Esophagus squamous epithelium (tissue), 5 donors: ENCODE measurements at places on chromosomes 7 and 10.

DNA sequence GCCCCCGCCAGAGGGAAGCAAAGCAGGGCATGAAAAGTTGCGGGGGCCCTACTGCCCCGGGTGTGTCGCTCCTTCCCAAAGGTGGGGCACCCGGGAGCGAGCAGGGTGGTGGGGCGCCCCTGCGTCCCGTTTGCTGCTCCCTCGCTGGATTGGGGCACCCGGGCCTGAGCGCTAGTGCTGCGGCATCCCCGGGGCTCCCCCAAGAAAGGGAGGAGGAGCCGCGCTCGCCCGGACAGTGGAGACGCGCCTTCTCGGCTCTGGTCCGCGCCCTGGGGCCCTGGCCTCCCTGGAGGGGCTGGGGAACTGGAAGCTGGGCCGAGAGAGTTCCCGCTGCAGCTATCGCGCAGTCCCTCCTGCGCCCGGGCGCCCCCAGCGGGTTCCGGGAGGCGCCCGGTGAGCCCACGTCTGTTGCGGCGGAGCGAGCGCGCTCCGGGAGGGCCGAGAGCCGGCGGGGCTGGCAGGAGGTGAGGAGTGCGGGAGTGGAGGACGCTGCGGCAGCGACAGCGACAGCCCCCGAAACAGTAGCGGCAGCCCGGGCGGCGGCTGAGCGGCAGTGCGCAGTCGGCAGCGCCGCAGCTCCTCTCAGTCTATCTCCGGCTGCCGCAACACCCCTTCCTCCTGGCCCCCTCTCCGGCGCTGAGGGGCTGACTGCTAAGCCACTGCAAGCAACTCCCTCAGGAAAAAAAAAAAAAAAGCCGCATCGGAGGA is 504 bp upstream of the BMPER start:
- DNase-seq, result no peak

DNA sequence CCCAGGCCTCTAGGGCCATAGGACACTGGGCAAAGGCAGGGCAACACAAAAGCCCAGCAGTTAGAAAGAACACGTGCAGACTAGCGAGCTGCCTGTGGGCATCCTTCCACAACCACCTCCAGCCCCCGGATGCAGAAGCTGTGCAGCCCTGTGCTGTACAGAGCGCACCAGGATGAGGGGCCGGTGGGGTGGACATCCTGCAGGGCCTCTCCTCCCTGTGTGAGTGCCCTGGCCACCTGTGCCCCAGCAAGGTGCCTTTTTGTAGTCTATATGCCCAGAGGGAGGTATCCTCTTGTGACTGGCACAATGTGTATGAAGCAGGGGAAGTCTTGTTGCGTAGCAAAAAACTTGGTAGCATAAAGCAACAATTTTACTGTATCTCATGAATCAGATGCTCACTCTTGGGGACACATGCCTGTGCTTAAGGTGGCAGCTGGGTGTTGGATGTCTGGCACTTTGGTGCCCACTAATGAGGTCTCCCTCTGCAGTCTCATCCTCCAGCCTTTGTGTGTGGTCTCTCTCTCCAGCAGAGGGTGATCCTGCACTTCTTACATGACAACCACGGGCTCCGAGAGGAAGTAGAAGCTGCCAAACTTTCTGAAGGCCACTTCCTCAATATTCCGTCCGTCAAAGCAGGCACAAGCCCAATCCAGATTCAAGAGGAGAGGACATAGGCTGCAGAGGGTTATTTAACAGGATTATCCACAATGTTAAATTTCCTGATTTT is 8.7 kb downstream of the NCAPG2 start:
- no peak for DNase-seq

DNA sequence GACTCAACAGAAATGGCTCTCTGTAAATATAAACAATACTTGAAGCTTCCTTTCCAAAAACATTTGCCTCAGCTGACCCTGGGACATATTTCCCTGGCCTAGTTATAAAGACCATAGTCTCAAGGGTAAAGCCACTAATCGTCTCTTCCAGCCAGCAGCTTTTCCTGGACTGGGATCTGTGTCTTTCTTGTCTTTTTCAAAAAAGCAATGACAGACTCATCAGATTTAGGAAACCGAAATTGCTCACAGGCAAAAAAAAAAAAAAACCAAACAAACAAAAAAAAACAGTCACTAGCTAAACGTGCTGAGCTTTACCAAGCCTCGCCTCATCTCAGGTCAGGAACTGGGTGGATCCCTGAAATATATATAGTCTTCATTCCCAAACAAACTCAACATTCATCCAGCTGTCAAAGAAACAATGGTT is 23.5 kb downstream of the STN1 start:
- no peak for DNase-seq

- no peak for DNase-seq
These were observed 58.1 kb upstream of the SEC61G start for GRCh38 chr7:54817152-54817551.

- no peak for DNase-seq
These were observed 17.4 kb downstream of the RGS10 start for GRCh38 chr10:119525116-119525515.

DNA sequence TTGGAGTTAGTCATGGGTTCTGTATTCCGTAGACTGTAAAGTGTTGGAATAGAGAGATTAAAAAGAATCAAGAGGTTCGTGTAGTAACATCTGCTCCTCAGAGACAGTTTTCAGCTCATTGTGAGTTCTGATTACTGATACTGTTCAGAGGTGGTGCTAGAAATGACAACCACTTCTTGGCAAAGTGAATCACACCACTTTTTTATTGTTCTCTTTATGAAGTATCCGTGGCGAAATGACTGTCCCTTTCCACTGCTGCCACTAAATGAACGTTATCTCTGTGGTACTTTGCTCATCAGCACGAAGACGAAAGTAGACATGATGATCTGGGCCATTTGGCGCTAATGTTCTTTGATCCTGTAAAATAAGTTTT is 860 bp downstream of the RPP30 start:
- no peak for DNase-seq

GRCh38 chr10:70931168-70931815 is 42.9 kb upstream of the PCBD1 start:
- DNase-seq, result no peak

DNA sequence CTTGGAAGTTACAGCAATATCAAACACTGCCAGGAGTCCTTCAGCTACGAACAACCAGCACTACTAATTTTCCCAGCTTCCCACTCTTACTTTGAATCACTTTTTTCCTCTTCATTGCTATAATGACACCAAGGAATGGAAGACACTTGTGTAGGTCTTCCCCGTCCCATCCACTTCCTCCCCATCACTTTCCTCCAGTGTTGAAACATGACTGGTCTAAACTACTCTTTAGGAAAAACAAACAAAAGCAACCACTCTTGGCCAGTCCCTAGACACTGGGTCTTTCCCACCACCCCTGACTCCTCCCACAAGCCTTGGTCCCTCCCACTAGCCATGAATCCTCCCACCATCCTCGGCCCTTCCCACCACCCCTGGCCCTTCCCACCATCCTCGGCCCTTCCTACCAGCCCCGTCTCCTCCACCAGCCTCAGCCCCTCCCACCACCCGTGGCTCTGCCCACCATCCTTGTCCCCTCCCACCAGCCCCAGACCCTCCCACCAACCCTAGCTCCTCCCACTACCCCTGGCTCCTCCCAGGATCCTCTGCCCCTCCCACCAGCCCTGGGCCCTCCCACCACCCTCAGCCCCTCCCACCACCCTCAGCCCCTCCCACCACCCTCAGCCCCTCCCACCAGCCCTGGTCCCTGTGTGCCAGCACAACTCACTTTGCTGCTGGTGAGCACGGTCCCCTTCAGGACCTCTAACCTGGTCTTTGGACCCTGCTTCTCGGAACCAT is 68.5 kb downstream of the CXCL12 start:
- DNase-seq, result no peak

DNA sequence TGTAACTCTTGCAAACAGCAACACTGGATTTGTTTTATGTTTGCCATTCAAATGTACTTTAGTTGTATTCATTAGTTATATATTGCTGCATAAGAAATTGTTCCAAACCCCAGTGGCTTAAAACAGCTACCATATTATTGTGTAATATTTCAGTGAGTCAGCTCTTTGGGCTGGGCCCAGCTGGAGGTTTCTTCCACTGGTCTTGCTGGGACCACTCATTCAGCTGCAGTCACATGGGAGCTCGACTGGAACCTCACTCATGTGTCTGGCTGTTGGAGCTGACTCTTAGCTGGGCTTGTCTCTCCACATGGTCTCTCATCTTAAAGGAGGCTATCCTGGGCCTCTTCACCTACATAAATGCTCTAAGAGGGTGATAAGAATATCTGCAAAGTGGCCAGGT is 23.2 kb upstream of the PIP4K2A start:
- DNase-seq, result no peak

- DNase-seq, result no peak
These were observed 84.0 kb upstream of the KLF6 start for GRCh38 chr10:3869036-3869435.

DNA sequence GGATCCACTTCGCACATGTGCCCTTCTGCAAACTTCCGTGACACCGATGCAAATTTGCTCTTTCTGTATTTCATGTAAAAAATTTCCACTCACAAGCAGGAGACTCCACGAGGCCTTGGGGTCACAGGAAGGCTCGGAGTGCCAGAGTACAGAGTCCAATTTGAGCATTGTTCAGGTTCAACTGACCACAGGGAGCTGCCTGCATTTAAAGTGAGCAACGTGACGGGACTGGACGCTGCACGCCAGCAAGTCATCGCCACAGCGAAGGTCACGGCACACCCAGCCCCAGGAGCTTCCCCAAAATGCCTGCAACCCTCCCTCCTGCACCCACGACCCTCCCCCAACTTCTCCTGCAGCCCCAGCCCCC is 41.5 kb upstream of the NKX6-2 start:
- DNase-seq, result no peak

DNA sequence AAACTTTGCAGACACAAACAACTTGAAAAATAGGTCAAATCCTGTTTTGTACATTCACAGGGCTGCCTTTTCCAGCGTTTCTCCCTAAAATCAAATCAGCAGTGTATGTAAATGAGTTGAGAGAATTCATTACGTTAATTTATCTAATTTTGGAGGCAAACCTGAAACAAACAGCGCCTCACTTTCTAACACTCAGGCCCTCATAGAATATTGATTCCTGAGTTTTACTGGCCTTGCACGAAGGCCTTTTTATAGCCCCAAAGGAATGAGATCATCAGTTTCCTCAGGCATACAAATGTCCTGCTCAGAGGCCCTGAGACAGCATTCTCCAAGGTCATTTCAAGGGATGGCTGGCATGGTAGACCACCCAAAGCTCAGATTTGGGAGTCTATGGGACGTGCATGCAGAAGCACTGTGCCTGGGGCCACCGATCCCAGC is 131.7 kb upstream of the CHST15 start:
- DNase-seq, result no peak

- no peak for DNase-seq
These were observed 31.9 kb upstream of the AGBL3 start for GRCh38 chr7:134954197-134955082.

GRCh38 chr7:130435311-130435854 is 5.4 kb downstream of the CEP41 start:
- DNase-seq, result no peak

DNA sequence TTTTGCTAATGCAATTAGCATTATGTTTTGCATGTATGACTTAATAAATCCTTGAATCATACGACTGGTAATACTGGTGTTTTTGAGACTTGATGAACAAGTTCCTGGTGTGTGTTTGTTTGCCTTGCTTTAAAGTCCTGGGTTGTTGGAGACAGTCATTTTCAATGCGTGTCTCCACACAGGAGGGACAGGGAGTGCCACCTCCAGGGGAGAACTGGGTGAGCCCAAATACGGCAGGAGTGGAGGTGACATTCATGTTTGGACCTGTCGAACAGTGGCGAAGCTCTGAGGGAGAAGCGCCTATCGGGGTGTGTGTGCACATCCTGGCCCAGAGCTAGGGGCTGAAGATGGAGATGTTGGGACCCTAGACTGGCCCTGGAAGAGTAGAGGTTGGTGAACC is 43.8 kb downstream of the DAGLB start:
- no peak for DNase-seq

DNA sequence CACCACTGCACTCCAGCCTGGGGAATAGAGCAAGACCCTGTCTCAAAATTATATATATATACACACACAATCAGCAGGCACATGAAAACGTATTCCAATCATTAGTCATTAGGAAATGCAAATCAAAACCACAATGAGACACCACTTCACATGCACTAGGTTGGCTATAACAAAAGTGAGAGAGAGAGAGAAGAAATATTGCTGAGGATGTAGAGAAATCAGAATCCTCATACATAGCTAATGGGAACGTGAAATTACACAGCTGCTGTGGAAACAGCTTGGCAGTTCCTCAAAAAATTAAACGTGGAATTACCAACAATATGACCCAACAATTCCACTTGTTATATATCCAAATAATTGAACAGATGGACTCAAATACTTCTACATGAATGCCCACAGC is 43.3 kb upstream of the CNNM1 start:
- DNase-seq, result no peak

DNA sequence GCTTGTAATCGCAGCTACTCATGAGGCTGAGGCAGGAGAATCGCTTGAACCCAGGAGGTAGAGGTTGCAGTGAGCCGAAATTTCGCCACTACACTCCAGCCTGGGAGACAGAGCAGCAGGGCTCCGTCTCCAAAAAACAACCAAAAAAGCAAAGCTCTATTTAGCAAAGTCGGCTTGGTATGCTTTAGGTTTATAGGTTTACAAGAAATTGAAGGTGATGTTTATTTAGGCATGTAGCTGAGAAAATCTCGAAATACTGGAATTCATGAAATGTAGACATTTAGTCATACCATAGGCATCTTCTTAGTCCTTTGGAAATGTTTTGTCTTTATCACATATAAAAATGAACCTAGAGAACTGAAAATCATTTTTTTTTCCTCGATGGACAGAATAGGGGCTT is 453.8 kb upstream of the ANKRD30A start:
- no peak for DNase-seq

GRCh38 chr10:32961343-32961894 is 3.4 kb upstream of the ITGB1 start:
- DNase-seq, result no peak

DNA sequence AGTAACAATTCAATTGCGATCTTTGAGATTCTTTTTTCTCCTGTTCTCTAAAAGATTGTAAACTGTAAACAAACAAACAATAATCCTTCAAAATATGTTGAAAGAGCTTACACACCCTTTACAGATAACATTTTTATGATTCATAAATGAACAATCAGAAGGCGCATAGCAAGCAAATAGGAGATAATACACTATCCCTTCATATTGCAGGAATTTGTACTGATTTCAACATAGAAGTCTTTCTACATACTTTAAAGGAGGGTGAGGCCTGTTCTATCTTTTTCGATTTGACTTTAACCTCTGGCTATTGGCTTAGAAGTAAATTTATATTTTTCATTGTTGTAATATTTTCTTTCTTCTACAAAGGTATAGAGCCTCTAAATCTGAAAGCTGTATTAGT is 57.2 kb downstream of the TFEC start:
- DNase-seq, result no peak
